ENCODE measurements at places on chromosomes 6 and 20.

- DNase-seq = peak; percentile 64
Observed at GRCh38 chr20:62651285-62652021, 9.2 kb downstream of the SLCO4A1 start.

GRCh38 chr20:61505508-61505907 lies 253.4 kb downstream of the CDH4 start:
- DNase-seq = no peak

DNA sequence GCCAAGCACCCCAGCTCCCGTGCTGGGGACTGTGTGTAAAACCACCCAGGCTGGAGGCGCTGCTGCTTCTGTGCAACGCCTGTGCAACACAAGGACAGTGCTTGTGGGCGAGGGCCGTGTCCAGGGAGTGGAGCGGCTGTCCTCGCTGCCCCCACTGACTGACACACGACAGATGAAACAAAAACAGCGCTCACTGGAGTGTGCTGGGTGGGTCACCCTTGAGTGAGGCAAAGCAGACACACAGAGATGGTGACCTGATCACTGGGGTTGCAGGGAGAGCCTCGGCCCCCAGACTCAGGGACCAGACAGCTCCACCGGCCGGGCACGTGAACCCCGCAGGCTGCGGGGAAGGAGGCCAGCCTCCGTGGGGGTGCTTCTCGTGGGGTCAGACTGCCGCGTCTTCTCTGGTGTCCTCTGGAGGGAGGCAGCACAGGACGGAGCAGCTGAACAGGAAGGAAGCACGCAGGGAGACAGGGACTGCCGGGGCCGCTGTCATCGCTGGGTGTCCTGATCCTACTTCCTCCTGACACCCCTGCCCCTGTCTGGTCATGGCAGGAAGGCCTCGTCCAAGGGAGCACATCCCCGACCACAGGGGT lies 75.9 kb upstream of the CST7 start:
- no peak for DNase-seq

GRCh38 chr6:89494131-89494793 lies 61.3 kb downstream of the ANKRD6 start:
- DNase-seq = no peak

GRCh38 chr20:17662333-17663039 lies 19.6 kb downstream of the RRBP1 start:
- DNase-seq = no peak

DNA sequence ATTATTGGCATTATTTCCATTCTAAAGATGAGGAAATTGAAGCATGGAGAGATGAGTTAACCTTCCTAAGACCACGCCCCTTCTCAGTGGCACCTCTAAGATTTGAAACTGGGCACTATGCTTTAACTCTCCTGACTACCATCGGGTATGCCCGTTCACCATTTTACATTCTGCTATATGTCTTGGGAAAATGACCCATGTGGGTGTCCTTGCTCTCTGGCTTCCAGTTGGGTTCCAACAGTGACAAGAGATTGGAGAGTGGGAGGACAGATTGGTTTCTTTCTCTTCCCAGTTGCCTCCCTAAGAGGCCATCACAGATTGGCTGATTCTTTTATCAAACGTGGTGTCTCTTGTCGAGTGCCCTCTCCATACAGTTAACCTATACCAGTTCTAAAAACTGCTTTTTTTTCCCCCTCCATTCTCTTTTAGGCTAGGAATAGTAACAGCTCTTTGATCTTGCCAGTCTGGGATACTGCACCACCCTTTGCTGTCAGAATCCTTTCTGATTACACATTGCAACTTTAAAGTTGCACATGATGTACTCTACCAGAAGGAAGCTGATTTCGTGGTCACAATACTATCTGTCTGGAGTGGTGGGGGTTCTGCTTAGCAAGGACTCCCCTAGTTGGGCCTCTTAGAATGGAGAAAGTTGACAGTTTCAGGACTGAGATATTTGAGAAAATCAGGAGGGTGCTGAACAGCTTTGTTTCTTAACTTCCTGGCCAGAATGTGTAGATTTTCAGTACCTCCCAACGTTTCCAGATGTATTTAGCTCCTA lies 88.0 kb upstream of the ELOVL5 start:
- DNase-seq = no peak

DNA sequence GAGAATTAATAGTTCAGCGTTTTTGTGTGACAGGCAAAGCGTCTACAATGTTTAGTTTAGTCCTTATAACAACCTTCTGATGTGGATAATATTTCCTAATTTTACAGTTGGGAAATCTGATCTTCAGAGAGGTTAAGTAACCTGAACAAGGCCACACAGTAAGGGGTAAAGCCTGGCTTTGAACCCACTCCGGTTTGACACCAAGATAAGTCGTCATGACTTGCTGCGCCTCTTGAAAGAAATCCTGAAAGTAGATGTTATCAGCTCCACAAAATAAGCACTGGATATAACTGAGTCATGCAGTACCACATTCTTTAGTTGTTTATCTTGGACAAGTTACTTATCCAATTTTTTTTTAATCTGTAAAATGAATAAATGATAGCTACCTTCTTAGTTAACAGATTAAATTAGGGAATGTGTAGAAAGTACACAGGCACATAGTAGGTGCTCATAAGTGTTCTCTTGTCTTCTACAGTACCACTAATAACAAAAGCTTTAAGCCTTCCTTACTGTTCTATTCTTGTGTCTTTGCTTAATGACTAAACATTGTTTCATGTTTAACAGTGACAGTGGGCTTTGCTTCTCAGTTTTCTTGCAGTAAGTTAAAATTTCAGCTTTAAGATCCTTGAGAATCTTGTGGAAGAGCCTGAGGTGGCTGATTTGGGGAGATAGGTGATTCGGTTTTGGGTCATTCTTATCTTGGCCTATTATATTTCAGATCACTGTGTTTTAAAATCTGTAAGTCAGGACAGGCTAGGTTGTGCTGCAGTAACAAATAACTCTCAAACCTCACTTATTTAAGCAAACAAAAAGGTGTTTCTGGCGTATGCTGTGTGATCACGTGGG lies 2.1 kb downstream of the HIVEP1 start:
- DNase-seq = no peak

- no peak for DNase-seq
Observed at GRCh38 chr6:166393535-166393823, 10.7 kb upstream of the MPC1 start.

DNA sequence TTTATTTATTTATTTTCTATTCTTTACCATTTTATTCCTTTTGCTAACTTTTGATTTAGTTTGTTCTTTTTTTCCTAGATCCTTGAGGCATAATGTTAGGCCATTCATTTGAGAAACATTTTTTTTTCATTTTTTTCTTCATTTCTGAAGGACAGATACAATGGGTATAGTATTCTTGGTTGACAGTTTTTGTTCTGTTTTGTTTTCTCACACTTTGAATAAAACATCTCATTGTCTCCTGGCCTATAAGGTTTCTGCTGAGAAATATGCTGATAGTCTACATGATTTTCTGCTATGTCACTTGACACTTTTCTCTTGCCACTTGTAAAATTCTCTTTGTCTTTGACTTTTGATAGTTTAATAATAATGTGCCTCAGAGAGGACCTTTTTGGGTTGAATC lies 294.6 kb upstream of the EPHA7 start:
- DNase-seq = no peak

- DNase-seq = no peak
Observed at GRCh38 chr6:13560651-13561044, 13.8 kb upstream of the SIRT5 start.

- DNase-seq = no peak
Observed at GRCh38 chr6:138656364-138657064, 117.1 kb upstream of the CCDC28A start.

DNA sequence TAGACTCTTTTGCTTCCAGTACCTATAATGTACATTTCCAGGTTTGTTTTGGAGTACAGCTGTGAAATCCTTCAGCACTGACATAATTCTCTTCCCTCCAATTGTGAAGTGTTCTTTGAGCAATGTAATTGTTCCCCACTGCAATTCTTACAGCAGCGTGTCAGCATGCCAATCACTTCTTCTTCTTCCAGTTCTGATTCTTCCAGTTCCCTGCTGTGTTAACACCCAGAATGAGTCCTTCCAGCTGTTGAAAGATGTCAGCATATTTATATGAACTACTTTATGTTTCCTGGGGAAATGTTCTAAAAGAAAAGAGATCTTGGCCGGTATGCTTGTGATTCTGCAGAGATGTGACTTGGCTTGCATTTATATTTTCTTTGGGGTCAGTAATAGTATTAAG lies 213.9 kb downstream of the UNC5CL start:
- no peak for DNase-seq

DNA sequence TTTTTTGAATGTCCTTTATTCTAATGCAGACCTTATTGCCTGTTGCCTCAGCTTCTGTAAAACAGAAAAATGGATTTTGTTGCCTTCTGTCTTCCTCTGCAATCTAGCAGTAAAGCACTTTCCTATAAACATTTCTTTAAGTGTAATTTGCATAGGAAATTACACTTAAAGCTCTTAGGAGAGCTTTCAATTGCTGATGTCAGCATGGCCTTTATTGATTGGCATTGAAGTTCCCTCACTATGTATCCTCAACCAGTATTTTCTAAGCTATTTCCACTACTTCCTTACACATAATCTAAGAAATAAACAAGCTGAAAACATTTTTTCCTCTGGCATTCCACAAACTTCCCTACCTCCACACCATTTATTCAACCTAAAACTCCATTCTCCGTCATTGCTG lies 22.3 kb downstream of the ADGRG6 start:
- DNase-seq = no peak

GRCh38 chr6:42923666-42924065 lies 5.6 kb upstream of the CNPY3 start:
- DNase-seq = no peak

DNA sequence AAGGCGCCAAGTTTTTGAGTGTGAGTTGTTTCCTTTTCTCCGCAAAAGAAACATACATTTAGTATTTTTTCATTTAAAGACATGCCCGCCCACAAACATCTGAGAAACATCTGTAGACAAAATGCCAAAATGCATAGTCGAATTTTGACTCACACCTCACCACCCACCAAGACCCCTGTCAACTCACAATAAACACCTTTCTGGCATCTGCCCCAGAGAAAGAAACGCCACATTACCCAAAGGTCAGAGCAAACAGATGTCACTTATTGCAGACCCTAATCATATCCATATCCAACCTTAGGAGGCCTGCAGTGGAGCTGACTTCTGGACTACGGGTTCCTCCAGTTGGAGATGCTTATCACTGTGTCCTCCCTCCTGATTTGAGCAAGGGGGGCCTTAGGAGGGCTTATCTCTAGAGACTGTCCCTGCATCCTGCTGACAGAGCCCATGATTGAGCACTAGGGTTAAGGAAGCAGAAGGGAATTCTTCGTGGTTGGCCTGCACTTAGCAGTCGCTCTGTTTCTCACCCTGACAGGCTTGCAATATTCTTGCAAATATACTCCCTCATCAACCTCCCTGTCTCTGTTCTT lies 90.5 kb upstream of the TBX18 start:
- DNase-seq = no peak

DNA sequence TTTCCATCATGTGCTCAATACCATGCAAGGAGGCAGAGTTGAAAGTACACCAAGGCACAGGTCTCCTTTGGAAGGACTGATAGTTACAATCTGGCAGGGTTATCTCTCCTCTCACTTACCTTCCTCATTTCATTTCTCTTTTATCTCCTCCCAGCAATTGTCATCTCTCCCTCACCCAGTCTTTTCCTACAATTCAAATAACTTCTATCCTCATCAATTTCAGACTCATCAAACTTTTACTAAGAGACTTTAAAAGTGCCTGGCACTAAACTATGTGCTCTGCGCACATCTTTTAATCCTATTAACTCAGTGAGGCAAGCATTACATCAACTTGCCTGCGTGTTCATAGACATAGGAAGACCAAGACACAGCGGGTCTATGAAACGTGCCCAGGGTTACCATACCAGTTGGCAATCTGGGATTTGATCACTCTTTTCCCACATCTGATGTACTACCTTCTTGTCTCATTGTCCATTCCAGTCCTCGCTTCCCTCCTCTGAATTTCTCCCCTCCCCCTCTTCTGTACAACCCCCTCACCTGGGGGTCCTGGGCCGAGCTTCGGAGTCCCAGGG lies 1.2 kb downstream of the VARS1 start:
- DNase-seq = no peak

DNA sequence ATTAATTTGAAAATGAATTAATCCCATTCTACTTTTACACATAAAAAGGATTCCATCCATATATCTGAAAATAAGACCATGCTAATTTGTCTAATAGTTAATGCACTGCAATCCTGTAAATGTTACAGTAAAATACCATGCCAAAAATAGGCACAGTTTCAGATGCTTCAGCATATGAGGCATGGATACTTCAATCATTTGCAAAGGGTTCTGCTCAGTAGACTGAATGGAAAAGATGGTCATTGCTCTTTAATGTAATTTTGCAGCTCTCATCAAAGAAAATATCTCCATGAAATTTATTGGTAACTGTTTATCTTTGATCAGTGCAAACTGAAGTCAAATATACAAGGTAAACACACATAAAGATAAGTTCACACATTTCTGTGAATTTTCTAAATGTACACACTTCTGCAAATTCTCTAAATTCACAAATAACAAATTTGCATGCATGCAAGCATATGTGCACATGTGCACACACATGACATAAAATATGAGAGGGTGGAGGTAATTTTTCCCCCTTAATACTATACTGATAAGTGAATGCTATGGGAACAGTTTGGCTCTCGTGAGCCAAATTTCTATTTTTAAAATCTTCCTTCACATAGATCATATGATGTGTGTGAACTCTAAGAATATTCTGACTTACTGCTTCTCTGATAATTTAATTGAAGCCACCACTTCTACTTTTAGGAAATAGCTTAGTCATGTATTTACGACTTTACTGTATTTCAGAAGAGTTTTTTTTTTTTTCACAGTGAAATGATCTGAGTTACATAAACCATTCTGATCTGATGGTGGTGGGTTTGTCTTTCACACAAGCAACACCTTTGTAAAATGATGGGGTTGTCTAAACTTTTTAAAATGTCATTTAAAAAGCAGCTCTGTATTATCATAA lies 996.8 kb upstream of the CITED2 start:
- DNase-seq = no peak

DNA sequence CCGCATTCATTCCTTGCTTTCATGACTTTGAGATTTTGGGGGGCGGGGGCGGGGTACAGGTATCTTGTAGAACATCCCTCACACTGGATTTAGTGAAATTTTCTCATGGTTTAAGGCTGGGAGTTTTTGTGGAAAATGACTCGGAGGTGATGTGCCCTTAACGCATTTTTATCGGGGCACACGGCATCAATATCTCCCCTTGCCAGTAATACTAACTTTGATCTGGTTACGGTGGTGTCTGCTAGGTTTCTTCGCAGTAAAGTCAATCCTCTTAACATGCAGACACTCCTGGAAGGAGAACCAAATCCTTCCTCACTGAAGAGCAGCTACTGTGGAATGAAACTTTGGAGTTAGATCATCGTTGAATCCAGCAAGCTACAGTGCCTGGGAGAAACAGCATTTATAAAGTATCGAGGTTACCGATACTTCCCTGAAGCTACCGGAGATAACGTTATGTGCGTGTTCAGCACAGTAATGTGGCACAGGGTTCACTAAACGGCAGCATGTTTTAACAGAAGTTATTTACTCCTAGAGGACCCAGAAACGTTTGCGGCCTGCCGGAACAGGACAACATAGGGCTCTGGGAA lies 1.2 kb upstream of the DYNLRB1 start:
- DNase-seq = no peak

DNA sequence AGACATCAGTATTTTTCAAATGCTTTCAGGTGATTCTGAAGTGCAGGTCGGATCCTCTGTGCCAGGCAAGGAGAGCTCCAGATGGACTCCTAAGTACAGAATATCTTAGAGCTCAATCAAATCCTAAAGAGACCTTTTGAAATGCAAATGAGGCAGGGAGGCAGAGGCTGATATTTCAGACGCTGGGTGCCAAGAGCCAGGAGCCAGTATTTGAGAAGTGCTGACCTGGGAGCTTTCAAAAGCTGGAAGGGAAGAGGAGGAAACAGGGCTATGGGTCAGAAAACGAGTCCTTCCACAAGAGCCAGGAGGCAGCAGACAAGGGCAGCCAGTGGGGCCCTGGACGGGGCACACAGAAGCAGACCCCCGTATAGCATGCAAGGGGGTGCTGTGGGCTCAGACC lies 46.1 kb upstream of the DSN1 start:
- no peak for DNase-seq

All from CD4-positive, alpha-beta T cell treated with Interleukin-4 for 4 hours (primary cell).